NCI-H774 (cell line): ENCODE measurements at places on chromosomes 12 and 14.

DNA sequence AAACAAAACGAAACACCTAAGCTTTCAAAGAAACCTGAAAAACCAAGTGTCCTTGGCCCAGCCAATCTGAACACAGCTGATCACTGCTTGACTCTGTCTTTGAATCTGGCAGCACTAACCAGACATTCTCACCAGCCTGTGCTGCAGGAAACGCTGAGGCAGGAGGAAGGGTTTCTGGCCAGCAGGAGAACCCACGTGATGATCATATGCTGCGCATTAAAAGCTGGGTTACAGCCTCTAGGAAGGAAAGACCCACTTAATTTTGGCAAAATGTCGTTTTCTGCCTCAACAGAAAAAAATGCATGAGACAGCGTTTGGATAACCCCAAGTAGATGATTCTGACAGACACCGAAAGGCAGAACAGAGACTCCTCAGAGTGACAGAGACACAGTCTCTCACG, 9.8 kb downstream of the APPL2 start:
- DNase-seq, result no peak

DNA sequence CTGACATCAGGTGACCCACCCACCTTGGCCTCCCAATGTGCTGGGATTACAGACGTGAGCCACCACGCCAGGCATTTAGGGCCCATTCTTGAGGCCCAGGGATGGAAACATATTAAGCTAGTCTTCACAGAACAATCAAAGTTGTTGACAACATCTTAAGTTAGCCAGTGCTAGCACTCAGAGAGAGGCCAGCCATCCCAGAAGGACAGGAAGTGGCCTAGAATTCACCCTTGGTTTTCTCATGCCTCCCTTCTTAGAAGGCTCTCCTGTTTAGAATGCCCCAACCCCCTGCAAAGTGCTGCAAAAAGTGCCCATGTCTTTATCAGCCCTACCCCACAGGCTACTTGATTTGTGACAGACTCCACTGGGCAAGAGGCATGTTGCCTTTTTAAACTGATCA, 12.1 kb upstream of the OR6J1 start:
- no peak for DNase-seq

DNA sequence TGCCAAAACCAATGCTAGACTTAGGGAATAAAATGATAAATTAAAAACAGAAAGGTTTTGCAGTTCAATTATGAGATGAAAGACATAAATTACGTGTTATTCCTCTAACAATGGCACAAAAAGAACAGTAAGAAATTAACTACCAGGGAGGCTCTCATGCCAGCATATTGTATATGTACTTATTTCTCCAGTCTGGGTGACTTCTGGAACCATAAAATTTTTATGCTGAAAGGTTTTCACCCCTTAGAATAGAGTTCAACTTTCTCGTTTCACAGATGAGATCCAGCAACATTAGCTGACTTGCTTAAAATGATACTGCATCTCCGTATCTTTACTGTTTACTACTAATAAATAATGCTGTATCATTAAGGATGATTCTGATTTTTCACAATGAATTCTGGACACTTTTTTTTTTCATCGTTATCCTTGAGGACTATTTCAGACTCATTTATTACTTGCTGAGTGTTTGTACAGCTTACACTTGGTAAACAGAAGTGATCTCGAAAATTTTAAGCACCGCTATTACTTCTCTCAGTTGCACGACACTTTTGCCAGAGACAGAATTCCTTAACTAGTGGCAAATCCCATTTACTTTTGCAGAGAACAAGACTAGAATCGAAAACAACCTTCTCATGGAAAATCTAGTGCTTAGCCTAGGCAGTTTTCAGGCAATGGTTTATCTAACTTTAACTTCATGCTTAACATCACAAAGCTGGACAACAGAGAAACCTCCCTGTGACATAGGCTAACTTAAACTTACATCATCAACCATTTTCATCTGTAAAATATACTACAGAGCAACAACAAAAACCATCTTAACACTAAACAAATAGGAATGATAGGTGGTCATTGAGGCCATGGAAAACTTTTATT, 2.7 kb downstream of the RSRC2 start:
- no peak for DNase-seq

GRCh38 chr14:102074415-102074964, 12.4 kb downstream of the HSP90AA1 start:
- no peak for DNase-seq

- DNase-seq, result no peak
Measured at GRCh38 chr12:105433804-105434203, 103.3 kb downstream of the C12orf75 start.

- no peak for DNase-seq
Measured at GRCh38 chr12:52631676-52632459, 13.5 kb upstream of the KRT73 start.

DNA sequence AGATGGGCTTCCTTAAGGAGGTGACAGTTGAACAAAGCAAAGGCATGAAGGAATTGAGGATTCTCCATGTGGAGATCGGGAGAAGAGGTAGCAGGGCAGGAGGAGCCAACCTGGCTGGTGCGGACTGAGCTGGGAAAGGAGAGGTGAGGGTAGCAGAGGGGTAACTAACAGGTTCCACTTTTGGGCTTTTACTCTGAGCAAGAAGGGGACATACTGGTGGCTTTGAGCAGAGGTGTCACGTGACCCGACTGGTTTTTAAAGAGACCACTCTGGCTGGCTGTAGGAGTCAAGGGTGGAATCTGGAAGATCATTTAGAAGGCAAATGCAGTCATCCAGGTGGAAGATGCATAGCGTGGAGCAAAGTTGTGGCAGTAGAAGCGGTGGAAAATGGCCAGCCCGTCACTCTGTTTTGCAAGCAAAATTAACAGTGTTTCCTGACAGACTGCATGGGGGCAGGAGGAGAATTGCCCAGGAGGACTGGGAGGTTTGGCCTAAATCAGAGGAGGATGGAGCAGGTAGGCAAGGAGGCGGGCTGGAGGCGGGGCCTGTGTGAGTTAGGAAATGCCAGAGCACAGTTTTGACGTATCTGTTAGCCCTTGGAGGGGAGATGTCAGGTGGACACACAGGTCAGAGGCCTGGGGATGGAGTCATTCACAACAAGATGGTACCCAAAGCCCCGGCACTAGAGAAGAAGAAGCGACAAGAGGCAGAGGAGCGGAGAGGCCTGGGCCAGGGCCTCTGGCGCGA, 156.3 kb upstream of the FKBP4 start:
- no peak for DNase-seq

GRCh38 chr12:12582895-12583303, 20.2 kb upstream of the DUSP16 start:
- DNase-seq, result no peak

- DNase-seq, result no peak
Measured at GRCh38 chr12:87323369-87323768, 705.8 kb downstream of the C12orf50 start.

- DNase-seq, result no peak
Measured at GRCh38 chr12:75568393-75568792, 57.0 kb upstream of the KRR1 start.

DNA sequence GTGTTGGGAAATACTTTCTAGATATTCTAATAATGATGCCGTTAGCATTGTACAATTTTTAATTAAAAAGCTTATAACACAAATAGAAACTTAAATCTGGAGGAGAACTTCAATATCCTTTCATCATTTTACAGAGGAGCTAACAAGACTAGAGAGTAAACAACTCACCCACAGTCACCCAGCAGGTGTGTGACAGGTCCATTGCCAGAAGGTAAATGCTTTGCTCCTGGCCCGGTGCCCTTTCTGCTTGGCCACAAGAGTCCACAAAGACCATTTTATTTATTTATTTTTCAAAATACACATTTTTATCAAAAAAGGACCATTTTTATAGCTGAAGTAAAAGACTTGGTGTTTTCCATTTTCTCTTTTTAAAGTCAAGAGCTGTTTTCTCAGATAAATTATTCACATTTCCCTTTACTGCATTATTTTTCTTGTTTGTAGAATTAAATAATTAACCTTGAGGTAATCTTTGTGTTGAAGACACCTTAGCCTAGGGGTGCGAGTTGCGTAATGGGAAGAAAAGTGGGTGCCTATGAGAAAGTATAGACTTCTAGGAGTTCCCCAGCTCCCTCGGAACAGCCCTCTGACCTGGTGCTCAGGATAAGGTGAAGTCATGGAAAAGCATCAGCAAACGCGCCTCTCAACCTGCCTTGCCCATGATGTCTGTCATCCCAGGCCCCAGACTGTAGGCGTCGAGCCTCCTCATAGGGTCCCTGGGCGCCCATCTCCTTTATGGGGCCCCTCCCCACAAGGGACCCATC, 26.3 kb upstream of the AMIGO2 start:
- peak; percentile 74 for DNase-seq
